Astrocyte of the spinal cord (primary cell): ENCODE measurements at places on chromosomes 13 and 19.

DNA sequence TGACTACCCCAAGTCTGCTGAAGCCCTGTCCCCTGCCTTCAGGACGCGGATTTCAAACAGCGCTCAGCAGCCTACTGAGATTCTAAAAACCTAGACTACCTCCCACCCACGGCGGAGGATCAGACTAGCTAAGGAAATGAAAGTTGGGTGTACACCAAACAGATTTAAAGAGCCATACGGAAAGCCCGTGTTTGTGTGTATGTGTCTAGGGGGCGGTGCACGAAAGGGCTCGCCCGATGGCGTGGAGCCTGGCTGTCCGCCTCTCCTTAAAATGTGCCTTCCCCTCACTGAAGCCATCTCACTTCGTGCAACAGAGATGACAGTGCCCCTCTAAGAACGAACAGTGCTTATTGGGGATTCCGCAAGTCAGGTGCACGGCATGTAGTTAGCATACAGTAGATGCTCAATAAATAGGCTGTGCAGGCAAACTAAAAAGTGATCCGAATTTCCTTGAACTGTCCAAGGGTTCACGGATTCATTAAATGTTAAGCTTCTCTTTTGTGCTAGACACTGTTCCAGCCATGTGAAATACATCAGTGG lies 639 bp downstream of the LENG1 start:
- DNase-seq = no peak

DNA sequence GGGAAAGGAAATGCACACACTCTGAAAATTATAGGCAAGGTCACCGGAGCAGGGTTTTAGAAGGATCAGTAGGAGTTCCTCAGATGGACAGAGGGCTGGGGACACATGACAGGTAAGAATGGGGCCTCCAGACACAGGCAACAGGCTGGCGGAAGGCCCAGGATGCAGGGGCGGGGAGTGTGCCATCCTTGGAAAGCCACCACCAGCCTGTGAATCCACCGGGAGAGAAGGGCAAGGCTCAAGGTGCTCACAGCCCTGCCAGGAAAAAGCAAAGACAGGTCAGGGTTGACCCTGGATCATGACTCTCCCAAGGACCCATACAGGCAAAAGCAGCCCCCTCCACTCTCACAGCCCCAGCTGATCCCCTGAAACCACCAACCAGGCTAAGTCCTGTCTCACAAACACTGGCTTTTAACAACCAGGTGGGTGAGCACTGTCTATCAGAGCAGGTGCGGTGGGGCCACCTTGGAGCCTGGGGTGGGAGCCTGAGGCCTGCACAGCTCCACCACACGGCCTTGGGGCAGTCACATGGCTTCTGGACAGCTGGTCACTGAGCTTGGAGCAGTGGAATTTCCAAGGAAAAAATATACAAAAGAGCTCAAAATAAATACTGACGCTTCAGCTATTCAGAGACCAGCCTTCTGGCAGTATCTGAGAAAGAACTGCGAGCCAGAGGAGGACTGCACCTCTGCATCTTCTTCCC lies 35.2 kb upstream of the ISYNA1 start:
- no peak for DNase-seq

DNA sequence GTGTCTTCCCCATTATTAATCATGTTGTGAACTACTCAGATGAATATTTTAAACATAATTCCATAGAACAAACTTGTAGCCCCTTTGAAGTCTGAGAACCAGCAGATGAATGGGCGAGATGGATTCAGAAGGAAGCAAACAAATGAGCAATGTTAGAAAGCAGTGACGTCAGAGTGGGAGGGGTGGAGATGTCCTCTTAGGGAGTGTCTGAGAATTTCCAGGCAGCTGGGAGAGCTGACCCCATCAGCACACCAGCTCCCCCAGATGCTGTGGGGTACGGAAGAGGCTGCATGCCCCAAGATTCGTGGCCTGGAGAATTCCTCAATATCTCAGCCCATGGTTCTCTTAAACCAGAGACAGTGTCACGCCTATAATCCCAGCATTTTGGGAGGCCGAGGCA lies 68.6 kb downstream of the DPF1 start:
- DNase-seq = no peak

- peak; percentile 39 for DNase-seq
Observed at GRCh38 chr13:91058066-91058465, 289.4 kb upstream of the MIR17HG start.

DNA sequence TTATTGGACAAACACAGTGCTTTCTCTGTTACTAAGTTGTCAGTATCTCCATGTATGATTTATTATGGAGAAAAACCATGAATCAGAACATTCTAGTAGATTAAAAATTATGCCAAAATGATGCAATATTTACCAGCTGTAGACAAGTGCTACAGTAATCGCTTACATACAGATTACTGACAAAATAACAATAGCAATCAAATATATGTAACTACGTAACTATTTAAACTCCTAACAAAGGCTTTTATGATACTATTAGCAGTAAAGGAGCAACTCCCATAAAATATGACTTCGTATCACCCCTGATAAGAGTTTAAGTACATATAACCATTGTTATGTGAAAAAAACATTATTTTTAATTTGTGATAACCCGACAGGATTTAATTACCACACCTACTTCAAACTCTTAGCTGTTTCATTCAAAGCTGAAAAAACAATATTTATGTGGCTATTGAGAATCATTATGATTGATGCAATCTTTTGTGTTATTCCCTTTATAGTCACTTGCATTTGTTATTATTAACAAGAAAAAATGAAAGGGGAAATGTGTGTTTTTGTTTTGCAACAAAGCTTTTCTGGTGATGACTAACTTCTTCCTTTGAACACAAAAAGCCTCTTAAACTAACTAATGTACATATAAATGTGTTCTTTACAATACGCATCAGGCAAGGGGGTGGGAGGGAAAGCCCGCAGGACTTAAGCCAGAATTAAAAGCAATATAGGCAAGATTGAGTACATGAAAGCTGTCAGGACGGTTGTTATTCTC lies 147.4 kb downstream of the ABCC4 start:
- peak; percentile 25 for DNase-seq

- no peak for DNase-seq
Observed at GRCh38 chr19:16210168-16210567, 12.5 kb downstream of the AP1M1 start.

- DNase-seq = no peak
Observed at GRCh38 chr19:4922530-4923275, 13.4 kb downstream of the UHRF1 start.

DNA sequence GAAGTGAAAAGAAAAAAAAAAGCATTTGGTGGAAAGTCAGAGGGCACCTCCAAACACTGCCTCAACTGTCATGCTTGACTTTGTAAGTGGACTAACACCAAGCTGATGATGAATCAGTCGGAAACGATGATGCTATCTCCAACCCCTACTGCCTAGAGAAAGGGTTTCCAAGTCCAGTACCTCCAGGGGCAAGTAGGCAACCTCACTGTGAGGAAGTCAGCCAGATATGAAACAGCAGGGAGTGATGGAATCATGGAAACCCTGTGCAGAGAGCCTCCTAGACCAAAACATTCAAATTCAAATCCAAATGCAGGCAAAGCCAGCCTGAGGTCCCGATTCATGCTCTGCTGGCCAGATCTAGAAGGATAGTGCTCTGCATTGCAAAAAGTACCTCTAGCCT lies 100.9 kb upstream of the SERP2 start:
- peak; percentile 93 for DNase-seq

- DNase-seq = no peak
Observed at GRCh38 chr13:40592035-40592434, 74.4 kb downstream of the FOXO1 start.

DNA sequence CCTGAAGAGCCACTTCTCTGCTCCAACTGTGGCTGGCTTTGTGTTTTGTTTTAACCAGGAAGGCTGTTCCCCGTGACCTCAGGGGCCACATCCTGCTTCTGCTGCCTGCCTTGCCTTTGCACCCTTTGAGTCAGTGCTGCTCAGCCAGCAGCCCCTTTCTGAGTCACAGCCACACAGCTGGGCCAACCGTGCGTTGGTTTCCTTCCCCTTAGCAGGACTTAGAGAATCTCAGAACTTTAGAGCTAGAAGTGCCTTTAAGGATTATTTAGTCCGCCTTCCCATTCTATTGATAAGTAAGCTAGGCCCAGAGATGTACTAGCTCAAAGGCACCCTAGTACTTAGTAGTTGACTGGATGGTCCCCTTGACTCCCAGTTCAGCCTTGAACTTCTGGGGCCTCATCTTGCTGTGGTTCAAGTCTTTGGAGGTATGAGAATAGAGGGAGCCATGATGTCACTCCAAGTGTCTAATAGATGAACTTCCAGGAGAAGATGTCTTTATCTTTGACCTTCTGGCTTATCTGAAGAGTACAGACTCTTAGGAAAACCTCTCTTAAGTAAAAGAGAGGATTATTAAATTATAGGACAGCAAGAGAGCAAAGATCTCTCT lies 8.0 kb downstream of the RGCC start:
- DNase-seq = peak; percentile 83

DNA sequence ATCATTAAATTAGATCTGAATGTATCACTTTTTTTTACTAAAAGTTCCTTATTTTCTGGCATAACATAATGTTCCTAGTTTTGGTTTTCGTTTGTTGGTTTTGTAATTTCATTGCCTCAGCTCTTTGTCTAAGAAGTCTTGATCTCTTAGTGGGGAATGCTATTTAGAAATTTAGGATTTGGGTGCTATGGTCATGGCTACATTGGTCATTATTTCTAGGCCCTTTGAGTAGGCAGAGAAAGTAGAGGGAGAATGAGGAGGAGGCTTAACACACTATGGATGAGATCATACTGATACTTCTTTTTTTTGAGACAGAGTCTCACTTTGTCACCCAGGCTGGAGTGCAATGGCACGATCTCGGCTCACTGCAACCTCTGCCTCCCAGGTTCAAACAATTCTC lies 41.8 kb downstream of the PIBF1 start:
- DNase-seq = no peak

- no peak for DNase-seq
Observed at GRCh38 chr13:77619655-77620054, 77.8 kb upstream of the SLAIN1 start.

- no peak for DNase-seq
Observed at GRCh38 chr19:44767295-44768180, 10.2 kb upstream of the CBLC start.

GRCh38 chr13:113283904-113284303 lies 13.1 kb upstream of the LAMP1 start:
- DNase-seq = no peak

- DNase-seq = no peak
Observed at GRCh38 chr19:39314016-39314728, 6.5 kb downstream of the LRFN1 start.

DNA sequence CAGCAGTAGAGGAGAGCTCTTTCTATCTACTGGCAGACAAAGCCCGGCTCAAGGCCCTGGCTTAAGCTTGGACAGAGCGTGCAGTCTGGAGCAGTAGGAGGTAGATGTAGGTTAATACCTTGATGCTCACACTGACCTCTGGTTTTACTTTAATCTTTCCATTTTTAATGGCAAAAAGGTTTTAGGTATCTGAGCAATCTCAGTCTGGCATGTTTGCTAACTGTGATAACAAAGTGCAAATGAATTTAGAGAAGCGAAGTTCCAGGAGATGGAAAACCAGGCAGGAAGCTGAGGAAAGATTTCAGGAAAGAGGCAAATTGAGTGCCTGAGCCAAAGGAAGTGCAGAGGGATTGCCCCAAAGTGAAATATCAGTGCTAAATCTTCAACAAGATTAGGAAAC lies 356.6 kb downstream of the FOXO1 start:
- DNase-seq = no peak

GRCh38 chr19:46192992-46193650 lies 36.4 kb upstream of the IGFL1 start:
- DNase-seq = peak; percentile 17

DNA sequence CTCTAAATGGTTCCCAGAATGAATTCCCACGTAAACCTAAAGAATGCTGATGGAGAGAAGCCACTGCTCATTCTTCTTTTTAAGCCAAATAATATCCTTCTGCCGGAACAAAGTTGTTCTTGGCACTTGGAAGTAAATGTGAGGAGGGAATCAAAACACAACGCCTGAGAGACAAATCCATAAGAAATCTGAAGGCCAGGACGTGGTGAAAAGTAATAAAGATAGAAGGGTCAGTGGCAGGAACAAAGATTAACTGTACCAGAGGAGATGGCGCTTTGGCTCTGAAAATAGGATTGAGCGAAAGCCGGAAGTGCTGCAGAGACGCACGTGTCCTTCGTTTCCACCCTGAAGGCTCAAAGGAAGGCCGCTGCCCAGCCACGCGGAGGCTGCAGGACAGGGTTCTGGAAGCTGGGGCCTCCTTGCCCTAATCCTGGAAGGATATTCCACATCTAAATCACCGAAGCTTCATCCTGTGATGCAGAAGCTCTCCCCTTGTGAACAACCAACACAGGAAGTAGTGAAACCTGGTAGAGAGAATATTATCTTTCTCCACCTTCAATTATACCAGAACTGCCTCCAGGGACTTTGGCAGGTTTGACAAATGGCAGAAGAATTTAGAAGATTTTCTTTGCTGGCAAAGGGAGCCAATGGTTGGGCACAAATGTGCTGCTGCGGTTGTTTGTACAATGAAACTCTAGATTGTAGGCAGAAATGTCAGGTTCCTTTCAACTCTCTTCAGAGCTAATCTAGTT lies 214.6 kb upstream of the SERP2 start:
- DNase-seq = no peak

DNA sequence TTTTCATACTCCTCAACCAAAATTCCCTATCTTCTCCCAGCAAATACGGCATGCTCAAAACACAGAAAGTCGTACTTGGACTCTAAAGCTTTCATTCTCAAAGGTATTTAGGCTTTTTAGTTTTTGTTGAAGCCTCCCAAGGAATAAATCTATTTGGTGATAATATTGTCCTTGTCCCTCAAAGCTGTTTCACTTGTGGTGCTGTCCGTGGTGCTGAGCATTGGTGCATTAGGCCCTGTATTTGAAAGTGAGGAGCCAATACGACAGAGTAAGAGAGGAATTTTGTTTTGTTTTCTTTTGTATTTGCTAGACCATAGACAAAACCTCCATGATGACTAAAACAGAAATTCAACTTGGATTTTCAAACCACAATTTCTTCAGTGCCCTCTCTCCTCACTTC lies 3.2 kb upstream of the LGALS13 start:
- DNase-seq = peak; percentile 15

- DNase-seq = no peak
Observed at GRCh38 chr19:14479975-14480699, 5.0 kb upstream of the PTGER1 start.

GRCh38 chr19:18456974-18457373 lies 19.0 kb upstream of the ISYNA1 start:
- DNase-seq = no peak

DNA sequence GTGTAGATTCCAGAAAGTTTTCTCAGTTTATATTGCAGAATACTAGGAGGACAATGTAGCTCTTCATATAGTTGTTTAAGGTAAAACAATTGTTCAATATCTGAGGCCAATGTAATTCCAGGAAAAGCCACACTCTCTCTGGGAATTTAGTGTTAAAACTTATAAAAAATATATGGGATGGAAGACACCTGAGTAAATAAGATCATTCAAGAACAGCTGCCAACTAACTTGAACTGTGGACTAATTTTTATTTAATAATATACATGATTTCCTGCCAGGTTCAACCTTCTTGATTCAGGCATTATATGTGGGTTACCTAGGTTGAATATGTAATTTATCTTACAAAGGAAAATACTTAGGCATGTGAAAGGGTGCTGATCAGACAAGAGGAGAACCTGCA lies 841.1 kb upstream of the PRR20A start:
- no peak for DNase-seq
